ENCODE measurements at places on chromosomes 1 and 21.

GRCh38 chr21:35037384-35037765, 11.7 kb downstream of the RUNX1 start:
- DNase-seq = no peak

DNA sequence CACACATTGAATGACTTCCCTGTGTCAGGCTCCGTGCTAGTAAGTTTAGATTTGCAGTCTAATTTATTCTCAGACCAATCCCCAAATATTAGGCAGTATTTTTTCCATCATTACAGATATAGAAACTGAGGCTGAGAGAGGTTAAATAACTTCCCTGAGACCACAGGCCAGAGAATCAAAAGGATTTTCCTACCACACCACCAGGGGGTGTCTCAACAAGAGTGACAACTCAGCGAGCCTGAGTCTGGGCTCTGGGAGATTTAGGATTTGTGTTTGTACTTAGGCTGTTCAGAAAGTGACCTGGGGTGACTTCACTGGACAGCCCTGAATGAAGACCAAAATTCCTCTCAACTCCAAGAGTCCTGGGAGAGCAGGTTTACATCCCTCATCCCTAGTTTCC, 13.3 kb upstream of the LCE5A start:
- DNase-seq = no peak

GRCh38 chr1:119779869-119780356, 11.2 kb upstream of the HMGCS2 start:
- no peak for DNase-seq

GRCh38 chr1:226974544-226975258, 34.6 kb downstream of the COQ8A start:
- no peak for DNase-seq

DNA sequence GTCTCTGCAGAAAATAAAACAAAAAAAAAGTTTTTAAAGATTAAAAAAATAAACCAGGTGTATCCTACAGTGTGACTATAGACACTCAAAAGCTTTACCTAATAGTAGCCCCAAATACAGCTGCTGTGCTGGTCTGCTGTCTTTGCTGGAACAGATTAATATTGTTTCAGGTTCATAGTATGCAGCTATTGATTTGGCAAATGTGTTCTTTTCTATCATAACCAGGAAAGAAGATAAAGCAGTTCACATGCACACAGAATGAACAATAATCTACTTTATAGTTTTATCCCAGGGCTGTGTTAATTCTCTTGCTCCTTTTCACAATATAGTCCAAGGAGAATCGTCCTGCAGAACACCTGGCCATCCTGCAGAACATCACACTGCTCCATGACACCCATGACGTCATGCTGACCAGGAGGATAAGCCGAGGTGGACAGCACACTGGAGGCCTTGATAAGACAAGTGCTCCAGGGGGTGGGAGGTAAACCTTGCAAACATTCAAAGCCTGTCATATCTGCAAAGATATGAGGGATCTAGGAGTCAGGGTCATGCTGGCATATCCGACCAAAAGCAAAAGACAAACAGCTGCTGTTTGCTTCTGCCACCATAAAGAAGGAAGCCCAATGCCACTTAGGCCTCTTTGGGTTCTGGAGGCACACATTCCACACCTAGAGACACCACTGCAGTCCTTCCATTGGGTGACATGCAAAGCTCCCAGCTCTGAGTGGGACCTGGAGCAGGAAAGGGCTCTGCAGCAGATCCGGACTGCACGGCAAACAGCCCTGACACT, 86.1 kb upstream of the SLC2A1 start:
- DNase-seq = no peak

DNA sequence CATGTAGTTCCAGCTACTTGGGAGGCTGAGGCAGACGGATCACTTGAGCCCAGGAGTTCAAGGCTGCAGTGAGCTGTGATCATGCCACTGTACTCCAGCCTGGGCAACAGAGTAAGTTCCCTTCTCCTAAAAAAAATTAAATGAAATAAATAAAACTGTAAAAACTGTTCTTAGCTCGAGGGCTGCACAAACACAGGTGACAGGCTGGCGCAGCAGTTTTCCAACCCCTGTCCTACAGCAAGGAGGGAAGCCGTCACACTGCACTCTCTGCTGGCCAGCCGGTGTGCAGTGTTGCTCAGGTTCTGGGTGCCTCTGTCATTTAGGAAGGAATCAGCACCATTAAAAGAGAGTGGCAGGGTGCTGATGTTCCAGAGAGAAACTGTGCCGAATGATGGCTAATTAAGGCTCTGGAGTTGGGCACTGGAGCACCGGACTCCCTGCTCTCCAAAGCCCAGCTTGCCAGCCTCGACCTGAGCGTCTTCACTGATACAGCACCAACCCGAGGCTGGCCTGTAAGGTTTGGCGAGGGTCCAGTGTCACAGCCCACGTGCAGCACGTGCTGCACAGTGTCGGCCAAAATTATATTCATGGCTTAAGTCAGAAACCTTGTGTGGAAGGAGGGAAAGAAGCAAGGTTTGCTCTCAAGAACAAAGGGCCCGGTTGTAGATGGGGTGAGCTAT, 26.4 kb upstream of the KCNAB2 start:
- DNase-seq = no peak

DNA sequence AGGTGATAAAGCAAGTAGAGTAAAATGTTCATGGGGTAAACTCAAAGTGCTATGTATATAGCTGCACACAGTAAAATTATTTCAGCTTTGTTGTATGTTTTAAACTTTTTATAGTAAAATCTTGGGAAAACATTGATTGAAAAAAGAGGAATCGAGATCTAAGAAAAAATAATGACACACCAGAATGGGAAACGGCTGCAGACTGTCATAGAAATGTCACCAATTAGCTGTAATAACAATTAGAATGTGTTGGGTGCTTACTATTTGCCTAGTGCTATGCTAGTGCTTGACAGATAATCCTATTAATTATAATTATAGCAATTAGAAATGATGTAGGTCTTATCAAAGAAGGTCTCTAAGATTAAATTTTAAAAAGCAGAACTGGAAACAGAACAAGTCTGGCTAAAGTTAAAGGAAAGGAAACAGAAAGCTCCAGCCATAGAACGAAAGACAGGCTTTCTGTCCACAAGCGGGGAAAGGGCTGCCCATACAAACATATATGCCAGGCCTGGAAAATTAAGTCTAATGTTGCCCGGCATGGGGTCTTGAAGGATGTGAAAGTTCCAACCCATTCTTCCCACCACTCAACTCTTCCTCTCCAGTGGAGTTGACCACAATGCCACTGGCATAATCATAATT, 5.0 kb downstream of the PCNX2 start:
- DNase-seq = no peak

DNA sequence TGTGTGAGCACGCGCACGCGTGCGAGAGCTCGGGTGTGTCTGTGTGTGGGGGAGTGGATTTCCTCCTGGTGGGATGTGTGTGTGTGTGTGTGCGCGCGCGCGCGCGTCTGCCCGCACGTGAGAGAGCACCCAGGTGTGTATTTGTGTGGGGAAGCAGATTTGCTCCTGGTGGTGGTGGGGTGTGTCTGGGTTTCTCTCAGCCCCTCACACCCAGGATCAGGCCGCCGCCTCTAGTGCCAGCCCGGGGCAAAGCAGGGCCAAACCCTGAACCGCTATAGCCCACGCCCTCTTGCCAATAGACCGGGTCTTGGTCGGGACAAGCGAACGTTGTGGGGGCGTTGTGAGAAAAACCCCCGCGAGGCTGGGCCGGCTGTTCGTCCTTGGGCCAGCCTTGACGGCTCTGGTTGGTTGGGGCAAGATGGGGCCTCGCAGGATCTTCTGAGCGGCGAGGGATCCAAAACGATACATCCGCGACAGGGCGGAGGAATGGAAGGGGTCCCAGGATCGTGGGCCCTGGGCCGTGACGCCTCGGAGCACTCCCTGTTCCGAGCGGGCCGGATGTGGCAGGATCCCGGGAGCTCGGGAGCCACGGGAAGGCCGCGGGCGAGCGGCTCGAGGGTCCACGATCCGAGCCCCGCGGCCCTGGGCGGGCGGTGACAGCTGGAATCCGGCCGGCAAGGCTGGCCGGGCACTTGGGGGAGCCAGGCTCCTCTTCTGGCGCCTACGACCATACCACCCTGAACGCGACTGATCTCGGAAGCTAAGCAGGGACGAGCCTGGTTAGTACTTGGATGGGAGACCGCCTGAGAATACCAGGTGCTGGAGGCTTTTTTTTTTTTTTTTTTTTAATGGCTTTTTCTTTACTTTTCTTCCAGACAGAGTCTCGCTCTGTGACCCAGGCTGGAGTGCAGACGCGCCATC, 68.2 kb downstream of the RNF187 start:
- no peak for DNase-seq

DNA sequence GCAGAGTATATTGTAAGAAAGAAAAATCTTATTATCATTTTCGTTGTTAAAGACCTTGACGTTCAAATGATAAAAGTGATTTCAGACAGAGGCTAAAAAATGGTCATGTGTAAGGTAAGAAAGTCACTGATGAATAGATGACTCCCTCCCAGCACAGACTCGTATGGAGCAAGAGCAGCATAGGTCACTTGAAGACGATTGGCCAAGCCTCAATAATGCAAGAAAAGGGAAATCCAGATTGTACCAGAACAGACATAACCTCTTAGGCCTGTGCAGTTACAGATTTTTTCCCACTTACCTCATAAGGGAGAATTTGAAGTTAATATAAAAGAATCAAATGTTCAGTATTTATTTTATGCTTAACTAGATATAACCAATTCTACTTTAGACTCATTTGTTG, 16.3 kb upstream of the OLFML2B start:
- DNase-seq = no peak

DNA sequence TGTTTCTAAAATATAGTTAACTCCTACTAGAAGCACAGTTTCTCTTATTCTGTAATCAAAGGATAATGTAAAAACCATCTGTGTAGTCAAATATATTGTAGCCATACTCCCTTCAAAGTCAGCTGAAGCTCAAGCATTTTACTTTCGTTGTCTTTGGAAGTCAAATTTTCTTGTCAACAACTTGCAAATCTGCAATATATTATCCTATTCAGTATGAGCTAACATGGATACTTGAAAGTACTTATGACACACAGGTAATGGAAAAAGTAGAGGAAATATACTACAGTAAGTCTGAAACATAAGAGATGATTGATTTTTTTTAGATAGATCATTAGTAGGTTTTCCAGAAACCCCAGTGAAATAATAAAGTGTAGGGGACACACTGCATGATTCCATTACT, 121.5 kb downstream of the COL24A1 start:
- no peak for DNase-seq

DNA sequence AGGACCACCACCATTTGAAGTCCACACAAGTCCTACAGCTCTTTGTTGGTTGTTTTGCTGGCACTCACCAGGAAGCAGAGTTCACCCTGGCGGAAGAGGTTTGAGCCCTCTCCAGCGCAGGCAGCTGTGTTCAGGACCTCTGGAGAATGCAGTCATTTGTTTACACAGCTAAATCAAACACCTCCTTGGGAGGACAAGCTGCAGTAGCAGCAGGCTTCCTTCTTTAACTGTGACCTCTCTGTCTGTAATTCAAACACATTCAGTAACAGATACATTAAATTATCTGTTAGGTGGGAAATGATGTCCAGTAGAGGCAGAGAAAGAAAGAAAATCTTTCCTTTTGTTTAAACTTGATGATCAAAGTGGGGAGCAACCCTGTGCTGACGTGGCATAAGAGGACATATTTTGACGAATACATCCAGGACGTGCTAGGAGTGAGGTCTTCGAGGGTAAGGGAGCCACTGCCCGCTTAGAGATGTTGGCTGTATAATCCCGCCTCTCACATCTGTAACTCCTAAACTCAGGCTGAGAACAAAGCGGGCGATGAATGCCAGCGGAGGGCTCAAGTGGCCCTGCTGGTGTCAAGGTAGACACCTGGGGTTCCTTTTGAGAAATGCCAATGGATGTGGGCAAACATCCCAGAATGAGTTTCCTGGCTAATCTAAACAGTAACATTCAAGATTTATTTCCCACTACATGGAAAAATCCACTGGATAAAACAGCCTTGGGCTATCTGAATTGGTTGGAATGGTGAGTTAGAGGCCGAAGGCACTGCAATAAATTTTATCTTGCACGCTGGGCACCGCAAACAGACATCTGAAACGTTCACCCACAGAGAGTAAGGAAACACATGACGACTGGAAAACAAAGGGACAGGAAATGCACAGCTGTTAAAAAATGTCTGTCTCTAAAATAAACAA, 51.7 kb downstream of the ABCA4 start:
- no peak for DNase-seq

DNA sequence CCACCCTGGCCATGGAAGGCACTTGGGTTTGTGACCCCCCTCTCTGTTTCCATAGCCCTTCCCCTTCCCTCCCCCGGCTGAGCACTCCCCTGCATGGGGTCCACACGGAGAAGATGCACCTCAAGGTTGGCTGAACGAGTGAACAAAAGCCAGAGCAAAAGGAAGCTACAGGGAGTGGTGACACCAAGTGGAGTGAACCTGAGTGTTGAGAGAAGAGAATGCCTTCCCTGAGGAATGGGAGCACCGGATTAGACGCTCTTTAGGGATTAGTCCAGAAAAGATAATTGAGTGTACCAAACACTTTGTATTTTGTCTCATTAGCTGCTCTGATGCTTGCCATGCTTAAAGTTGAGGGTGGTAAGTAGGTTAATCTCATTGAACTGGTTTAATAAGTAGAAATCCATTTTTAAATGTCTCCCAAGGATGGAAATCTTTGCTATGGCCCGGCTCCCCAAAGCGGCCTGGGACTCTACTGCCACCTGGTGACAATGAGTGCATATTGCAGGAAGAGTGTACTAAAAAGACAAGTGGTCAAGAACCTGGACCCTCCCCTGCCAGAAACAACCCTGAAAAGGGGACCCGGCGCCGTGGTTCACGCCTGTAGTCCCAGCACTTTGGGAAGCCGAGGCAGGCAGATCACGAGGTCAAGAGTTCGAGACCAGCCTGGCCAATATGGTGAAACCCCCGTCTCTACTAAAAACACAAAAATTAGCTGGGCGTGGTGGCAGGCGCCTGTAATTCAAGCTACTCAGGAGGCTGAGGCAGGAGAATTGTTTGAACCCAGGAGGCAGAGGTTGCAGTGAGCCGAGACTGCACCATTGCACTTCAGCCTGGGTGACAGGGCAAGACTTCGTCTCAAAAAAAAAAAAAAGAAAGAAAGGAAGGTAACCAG, 150.6 kb upstream of the ZC3H12A start:
- DNase-seq = no peak

DNA sequence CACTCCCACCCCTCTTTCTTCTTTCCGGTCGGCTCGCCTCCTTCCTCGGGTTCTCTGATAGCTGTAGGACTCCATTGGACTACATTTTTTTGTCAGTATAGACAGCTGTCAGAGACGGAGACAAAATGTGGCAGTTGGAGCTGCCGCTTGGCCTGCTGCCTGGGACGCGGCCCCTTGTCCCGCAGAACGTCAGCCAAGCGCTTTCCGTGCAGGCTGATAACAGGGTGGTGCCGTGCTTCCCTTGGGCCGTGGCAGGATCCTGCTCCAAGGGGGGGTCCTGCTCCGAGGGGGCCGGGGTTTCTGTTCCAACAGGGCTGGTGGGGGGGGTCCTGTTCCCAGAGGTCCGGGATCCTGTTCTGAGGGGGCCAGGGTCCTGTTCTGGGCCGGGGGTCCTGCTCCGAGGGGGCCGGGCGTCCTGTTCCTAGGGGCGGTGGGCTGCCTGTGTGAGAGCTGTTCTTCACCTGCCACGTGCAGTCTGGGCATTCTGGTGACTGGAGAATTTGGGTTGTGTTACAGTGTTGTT, 4.9 kb downstream of the SKI start:
- no peak for DNase-seq

Data from NCI-H1436 treated with DMSO at 0.1 percent for 48 hours (cell line).